Activated CD4-positive, alpha-beta T cell treated with anti-CD3 and anti-CD28 coated beads, Interleukin-2, amount 50 U/mL, for 48 hours (primary cell): ENCODE measurements at places on chromosomes 4 and X.

GRCh38 chr4:157572284-157572683, 351.8 kb downstream of the GRIA2 start:
- no peak for DNase-seq

DNA sequence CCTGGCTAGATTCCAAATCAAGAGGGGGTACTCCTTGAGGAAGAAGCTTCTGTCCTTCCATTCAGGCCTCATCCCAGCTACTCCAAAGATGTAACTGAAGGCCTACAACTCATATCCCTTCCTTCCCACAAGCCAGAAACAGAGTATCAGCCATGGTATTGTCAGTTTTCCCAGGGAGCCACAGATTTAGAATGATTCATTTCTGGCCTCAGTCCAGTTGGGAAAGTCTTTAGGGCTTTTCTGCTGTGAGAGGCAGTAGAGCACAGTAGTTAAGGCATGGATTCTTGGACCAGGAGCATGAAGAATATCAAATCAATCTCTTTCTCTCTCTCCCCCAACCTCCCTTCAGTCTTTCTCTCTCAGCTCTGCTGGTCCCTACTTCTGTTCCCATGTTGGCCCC, 505.0 kb downstream of the BCOR start:
- no peak for DNase-seq

DNA sequence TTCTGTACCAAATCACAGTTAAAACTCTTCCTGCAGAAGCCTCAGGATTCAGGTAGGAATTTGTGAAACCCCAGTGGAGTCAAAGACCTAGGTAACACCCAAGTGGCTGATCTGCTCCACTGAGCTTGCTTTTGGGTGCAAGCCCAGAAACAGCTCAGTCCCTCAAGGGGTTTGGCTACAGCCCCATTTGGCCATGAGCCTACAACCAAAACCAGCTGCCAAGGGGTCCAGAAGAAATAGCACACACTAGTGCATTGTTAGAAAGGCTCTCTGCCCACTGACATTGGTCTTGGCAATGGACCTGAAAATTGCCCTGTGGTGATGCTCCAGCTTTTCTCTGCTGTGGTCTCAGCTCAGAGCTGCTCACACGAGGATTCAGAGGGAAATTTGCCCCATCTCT, 577.4 kb upstream of the INTU start:
- DNase-seq, result no peak

DNA sequence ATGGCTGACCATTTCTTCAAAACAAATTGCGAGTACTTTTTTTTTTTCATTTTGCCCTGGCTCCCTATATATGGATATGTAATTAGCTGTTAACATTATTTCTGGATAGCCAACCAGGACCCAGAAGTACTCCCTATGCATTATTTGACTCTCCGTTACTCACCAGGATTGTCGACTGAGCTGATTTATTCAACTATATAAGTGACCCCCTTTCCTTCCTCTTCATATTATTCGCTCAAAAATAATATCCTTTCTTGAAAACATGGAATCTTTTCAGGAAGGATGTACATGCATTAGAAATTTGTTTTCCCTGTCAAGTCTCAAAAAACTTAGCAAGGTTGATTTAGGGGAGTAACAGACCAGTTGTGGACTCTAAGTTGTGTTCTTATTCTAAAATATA, 114.1 kb upstream of the KLHL4 start:
- no peak for DNase-seq

DNA sequence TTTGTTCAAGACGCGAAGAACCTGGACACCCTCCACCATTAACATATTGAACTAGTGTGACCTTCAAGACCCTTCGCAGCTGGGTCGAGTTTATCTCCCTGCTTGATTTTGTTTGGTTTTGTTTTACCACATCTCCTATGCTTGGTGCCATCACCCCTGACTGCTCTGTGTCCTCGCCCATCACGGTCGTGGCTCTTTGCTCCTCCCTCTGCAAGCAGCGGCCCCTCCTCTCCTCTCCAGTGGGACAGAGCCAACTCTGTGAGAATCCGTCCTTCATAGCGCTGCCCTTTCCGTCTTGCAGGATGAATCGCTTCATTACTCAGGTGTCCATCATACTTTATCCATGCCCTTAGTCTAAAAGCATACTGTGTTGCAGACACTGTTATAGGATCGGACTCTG, 9.1 kb upstream of the FAM149A start:
- no peak for DNase-seq

GRCh38 chrX:54920610-54921426, at the start of gene TRO:
Gene TRO, plus strand, starts transcription at chrX:54920824. Its CDS starts 1,423 bp downstream, at chrX:54922247.
- DNase-seq, result peak; percentile 3

DNA sequence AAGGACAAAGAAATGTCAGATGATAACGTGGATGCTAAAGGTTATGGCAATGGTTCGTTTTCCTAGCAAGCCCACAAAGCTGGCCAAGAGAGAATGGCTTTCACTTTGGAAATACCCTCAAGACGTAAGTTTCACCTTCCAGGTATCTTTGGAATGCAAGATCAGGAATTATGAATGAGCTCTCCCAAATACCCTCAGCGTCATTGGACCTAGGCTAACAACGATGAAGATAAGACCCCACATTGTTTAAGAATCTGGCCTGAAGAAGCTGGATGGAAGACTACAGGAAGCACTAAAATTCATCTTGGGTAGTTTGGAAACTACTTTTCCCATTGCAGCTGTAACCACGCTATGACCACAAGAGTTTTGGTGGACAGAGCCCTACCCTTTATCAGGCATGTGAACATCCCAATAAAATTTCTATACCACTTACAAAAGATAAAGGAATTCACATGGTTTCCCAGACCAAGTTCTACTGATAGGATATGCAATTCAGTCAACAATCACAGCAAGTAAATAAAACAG, 111.9 kb downstream of the KDR start:
- DNase-seq, result no peak

GRCh38 chr4:161247831-161248230, 916.0 kb downstream of the FSTL5 start:
- DNase-seq, result no peak

DNA sequence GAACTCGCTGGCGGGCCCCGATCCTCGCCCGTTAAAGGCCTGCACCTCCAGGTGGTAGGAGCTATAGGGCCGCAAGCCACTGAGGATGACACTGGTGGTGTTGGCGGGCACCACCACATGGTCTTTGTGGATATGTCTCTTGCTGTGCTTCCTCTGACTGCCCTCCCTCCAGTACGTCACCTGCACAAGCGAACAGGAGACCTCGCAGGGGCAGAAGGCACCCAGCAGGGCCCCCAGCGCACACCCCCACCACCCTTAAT, 20.7 kb downstream of the L1CAM start:
- no peak for DNase-seq

- DNase-seq, result no peak
Measured at GRCh38 chrX:77749695-77750094, 36.3 kb downstream of the ATRX start.

DNA sequence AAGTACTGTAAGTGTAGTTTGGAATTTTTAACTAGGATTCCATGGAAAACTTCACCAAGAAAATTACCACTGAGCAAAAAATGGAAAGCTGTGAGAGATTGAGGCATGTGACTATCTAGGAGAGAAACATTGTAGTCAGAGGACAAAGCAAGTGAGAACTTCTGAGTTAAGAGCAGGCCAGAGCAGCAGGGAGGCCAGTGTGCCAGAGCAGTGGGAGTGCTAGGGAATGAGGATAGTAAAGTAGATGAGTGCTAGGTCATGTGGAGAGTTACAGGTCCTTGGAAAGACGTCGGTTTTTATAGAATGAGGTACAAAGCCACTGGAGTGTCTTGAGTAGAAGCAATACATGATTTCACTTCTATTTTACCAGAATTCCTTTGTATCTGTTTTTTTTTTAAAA, 52.7 kb upstream of the FAT4 start:
- DNase-seq, result no peak

DNA sequence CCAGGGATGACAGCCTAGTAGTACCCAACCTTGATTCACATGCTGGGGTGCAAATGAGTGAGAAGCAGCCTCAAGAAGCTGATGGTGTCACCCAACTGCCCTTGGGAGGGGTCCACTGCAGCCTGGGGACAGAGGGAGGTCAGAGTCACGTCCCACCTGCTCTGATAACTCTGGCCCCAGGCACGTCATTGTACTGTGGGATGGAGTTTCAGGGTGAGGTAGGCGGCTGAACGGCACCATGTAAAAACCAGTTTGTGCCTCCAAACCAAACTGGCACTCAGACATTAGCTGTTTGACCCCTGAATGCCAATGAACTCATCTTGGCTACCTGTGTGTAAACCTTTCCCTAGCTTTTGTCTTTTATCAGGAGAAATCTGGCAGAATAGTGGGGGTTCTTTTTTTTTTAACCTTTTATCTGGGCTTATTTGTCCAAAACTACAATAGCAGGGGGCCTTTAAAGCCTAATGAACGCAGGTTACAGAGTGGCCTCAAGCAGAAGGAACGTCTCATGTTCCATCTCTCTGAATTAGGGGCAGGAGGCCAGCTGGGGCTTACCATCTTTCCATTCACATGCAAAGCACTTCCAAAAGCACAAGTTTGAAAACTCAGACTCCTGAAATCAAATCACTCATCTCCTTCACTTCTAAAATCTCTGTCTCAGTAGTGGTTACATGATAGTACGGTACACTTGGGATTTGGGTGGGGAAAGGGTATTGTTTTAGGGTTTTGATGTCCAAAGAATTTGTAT, 89.4 kb downstream of the IRF2 start:
- no peak for DNase-seq

GRCh38 chr4:154602404-154603020, 9.9 kb downstream of the FGG start:
- no peak for DNase-seq

- no peak for DNase-seq
Measured at GRCh38 chr4:113872426-113873260, 106.8 kb downstream of the ARSJ start.

DNA sequence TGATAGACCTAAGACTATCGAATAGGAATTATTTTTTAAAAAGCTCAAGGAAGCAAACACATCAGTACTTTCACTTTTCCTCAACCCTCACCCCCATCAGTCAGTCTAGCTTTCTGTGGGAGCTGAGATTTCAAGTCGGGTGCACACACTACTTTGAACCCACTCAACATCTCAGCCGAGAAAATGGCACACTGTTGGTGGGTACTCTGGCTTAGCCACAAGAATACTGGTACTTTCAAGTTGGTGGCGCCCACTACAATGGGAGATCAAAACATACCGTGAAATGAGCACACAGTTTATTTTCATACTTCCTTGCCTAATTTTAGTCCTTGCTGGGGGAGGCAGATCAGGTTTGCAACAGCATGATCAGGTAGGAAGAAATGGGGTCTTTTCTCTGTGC, 10.2 kb downstream of the CD40LG start:
- DNase-seq, result no peak

DNA sequence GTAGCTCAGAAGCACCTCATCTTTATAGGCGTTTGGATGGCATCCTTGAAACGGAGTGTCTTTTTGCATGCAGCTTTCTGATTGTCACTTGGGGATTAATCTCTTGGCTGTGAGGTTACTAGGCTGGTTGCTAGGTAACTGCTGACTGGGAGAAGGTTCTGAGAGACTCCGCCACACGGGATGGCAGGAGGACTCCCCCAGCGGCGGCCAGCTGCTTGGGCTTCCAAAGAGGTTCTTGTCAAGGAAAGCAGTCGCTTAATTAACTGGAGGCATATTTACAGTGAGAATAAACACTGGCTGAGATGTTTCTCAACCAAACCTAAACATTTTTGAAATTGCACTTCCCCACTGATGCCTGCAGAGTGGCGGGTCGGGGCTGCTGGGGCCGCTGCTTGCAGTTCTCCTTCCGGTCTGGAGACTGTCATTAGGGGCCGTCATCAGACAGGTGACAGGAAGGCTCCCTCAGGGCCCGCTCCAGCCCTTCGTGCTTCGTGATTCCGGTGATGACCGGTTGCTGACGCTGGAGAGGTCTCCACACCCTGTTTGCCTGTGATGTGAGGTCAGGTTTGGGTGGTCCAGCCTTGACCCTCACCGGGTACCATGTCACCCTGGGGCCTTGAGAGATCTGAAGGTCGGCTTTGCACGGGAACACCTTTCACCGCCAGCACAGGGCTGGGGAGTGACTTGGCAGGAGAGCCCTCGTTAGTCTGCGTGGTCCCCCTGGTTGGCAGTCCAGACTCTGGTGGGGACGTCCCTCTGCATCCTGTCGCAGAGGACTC, 9.1 kb downstream of the NSG1 start:
- no peak for DNase-seq

DNA sequence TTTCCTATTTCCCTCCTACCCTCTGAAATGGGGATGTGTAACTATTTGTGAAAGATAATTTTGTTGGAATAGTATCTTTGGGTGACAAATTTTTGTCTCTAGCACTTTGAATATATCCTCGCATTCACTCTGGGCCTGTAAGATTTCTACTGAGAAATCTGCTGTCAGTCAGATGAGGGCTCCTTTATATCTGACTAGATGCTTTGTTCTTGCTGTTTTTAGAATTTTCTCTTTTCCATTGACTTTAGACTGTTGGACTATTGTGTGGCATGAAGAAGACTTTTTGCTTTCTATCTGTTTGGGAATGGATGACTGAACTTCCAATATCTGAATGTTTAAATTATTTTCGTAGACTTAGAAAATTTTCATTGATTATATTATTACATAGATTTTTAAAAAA, 54.2 kb upstream of the GRID2 start:
- DNase-seq, result no peak

DNA sequence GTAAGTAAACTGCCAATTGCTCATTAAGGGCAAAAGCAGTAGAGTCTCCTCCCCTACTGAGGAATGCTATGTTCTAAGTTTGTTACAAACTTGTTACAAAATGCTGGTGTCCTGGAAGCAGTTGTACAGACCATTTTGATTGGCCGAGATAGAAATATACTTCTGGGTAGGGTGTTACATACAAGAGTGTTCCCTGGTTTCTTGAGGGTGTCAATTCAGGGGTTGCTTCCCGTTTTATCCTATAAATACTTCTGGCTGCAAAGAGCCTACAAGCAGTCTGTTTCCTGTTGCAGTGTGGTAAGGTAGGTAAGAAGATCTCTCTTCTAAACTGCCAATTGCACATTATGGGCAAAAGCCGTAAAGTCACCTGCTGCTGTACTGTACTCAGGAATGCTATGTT, 5.7 kb downstream of the TRPC5OS start:
- DNase-seq, result no peak

GRCh38 chrX:133402830-133403625, 12.3 kb downstream of the GPC4 start:
- DNase-seq, result no peak

DNA sequence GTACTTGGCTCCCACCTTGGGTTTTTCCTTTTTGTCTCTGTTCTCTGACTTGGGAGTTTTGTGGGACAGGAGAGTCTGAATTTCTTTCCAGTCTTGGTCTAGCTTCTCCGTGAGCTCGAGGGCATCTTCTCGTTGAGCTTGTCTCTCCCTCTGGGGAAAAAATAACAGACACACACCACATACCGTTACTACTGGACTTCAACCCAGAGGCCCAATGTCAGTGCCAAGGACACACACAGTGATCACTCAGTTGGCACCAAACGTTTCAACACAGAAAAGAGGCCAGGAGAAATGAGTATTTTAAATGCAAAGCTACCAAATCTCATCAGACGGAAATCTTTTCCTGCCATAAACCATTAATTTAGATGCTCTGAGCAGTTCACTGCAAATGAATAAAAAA, 9.7 kb downstream of the NOP14 start:
- no peak for DNase-seq

DNA sequence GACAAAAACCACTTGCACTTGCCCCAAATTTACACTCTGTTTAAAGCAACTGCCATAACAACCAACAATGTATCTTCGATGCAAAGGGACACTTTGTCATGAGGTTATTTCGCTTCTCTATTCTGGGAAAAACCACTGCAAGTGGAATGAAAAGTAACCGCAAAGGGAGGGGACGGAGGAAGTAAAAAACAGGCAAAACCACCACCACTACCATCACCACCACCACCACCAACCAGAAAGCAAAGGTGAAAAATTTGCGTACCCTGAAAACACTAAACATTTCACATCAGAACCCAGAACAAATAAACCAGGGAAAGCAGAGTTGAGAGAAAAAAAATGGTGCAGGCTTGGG, 1.2 kb upstream of the N4BP2 start:
- DNase-seq, result peak; percentile 60
